ENCODE measurements at places on chromosomes 7 and 10.

DNA sequence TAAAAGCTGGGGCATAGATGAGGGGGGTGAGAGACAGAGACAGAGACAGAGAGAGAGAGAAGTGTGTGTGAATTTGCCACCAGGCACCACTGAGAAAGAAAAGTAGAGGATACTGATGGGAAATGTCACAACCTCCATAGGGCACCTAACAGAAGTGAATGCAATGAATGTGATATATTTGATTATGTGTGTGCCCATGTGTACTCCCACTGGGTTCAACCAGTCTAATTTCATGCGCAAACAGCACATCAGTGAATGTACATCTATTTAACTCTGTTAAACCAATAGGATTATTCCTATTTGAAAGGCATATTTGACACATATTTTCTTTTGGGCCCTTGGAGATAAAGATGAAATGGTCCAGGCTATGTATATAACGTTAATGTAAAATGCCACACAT lies 241.3 kb downstream of the KCNMA1 start:
- no peak for DNase-seq

GRCh38 chr10:132784866-132785722 lies 853 bp downstream of the NKX6-2 start:
- DNase-seq, result no peak

- DNase-seq, result no peak
Measured at GRCh38 chr10:112429654-112430230, 17.0 kb downstream of the ZDHHC6 start.

DNA sequence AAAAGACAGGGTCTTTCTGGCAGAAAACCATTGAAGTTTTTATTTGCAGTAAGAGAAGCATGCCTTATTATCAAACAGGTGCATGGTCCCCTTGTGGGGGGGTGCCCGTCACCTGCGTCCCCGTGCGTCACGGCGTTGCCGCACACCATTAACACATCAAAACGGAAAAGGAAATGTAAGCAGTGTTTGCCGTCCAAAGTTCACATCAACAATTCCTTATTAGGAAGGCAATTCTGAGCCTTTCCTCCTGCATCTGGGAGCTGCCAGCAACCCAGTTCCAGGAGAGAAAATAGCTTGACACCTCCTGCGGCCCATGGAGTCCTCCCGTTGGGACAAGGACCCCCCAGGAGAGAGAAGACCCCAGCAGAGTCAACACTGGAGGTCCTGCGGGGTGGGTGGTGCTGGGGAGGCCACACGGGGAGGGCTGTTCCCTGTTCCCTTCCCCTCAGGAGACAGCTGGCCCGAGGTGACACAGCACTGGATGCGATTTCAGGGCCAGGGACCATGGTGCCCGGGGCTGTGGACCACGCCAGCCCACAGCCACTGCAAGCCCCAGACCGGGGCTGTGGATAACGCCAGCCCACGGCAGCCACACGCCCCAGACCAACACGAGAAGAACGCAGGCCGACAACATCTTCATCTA lies 39.5 kb downstream of the DIP2C start:
- no peak for DNase-seq

GRCh38 chr10:131267814-131268095 lies 43.8 kb downstream of the TCERG1L start:
- DNase-seq, result no peak

- DNase-seq, result no peak
Measured at GRCh38 chr10:10677479-10677878, 340.2 kb upstream of the CELF2 start.

DNA sequence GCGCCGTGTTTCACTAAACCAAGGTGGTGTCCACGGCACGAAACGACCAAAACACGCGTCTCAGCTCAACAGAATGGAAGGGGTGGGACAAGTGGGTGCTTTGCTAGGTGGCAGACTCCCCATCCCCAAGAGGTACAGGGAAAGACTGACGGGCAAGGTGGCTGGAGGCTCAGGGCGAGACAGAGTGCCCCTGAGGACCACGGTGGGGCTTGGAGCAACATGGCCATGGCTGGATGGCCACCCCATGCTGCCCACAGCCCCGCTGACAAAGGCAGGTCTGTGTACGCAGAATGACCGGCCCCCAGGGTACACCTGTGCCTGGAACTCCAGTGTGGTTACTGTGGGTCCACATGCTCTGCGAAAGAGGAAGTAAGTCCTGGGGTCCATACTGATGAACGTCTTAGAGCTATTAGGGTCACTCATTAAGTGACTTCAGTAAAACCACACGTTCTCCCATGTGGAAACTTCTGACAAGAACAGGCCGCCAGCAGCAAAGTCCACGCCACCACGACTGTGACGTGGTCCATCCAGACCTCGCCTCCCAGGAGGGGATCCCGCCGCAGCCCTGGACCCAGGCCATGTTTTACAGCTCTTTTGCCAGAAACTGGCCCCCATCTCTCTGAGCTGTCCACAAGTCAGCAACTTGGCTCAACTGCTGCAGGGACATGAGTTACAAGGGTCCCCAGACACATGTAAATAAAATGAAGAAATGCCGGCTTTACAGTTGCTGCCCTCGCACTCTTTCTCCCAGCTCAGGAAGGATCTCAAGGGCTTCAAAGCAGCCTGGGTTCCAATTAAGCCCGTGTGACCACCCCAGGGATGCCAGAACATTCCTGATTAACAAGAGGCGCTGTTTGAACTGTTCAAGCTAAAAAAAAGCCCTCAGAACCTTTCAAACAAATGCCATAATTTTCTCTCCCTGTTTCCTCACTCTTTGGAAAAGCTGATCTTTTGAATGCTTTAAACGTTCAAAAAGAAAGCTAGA lies 66.8 kb downstream of the MAD1L1 start:
- DNase-seq, result no peak

- peak; percentile 46 for DNase-seq
Measured at GRCh38 chr7:73811760-73812168, 19.0 kb upstream of the CLDN4 start.

DNA sequence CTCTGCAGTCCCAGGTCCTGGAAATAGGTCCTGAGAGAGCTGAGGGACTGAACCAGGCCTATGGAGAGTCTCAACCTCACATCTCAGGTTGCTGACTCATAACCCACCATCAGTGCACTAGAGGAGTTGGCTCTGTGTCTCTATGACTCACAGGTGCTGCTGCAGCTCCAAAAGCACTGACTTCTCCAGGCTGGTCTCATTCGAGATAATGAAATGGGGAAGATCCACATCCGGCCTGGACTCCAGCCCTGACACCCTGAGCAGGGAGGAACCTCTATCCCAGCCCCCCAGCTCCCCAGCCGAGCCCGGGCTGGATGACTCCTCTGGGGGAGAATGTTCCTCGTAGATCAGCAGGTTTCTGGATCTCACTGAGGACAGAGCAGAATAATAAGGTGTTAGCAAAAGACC lies 35.5 kb upstream of the DGKI start:
- no peak for DNase-seq

GRCh38 chr10:89649051-89649450 lies 4.0 kb upstream of the PANK1 start:
- no peak for DNase-seq

DNA sequence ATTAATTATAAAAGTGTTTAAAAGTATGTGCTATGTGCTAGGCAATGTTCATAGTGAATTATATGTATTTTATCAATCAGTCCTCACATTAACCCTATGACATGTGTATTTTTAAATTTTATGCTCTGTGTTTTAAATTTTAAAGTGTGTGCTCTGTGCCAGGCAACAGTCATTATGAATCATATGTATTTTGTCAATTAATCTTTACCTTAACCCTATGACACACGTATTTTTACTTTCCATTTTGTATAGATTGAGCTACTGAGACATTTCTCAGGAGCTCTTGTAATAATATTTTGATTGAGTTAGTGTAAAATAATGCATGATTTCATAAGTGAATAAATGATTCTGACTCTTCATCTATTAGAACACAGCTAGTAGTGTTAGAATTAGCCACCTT lies 117.8 kb downstream of the THSD7A start:
- no peak for DNase-seq

GRCh38 chr10:78479467-78479866 lies 445.8 kb downstream of the RPS24 start:
- no peak for DNase-seq

GRCh38 chr10:17123961-17124360 lies 5.7 kb downstream of the CUBN start:
- DNase-seq, result no peak

DNA sequence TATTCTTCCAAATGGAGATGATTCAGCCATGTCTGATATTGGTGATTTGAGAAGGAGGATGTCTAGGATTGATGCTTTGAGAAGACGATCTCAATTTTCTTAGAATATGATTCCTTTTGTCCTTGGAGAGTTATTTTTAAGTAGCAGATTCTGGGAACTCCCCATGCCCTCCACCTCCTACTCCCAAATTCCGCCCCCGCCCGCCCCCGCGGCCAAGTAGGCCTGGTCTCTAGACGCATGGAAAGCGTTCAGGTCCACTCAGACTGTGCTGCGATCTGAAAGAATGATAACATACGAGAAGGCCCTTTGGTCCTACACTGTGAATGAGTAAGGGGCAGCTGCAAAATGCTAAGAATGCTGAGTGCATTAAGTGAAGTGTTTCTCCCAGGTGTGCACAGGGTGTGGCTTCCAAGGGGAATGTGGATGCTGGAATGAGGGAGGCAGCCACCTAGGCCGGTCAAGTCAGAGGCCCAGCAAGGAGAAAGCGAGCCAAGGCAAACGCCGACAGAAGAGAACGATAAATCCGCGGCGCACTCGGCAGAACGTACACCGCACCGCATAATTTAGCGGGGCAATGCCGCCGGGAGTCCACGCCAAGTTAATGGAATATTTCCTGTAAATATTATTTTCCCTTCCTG lies 142.3 kb downstream of the PRPF18 start:
- no peak for DNase-seq

- DNase-seq, result no peak
Measured at GRCh38 chr10:10629512-10629911, 388.2 kb upstream of the CELF2 start.

DNA sequence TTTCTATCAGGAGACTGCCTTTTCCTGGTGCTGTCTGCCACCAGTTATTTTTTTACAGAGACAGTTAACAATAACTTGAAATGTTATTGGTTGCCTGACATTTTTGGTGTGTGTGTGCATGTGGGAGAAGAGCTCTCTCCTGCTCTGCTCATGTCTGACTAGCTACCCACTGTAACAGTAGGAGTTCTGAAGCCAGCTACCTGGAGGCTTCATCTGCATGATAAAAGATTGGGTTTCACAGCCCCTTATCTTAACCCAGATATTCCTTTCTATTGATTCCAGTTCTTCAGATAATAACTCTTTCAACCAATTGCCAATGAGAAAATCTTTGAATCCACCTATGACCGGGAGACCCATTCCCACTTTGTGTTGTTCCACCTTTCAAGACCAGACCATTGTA lies 237.4 kb upstream of the PPP1R3A start:
- no peak for DNase-seq

DNA sequence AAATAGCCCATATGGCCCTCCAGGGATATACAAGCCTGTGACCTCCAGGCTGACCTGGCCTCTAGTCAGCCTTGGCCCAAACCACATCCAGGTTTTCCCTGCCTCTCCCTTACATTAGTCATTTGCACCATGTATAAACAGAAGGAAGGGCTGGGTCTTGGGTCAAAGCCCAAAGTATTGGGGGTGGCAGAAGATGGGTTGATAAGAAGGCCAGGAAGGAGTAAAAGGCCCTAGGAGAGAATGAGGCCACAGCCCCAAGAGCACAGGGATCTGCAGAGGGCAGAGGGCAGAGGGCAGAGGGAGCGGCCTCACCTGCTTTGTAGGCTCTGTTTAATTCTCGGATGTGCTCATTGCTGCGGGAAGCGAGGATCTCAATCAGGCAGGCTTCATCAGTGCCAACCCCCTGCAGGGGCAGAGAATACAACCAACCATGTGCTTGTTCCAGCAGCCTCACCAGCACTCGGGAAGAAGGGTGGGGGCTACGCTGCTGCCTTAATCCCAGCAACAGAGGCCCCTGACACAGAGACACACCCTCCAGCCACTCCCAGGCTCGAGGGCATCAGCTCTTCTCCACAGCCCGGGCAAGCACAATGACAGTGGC lies 31.3 kb downstream of the PLAC9 start:
- DNase-seq, result no peak

GRCh38 chr7:12970626-12971025 lies 283.2 kb downstream of the ARL4A start:
- no peak for DNase-seq

DNA sequence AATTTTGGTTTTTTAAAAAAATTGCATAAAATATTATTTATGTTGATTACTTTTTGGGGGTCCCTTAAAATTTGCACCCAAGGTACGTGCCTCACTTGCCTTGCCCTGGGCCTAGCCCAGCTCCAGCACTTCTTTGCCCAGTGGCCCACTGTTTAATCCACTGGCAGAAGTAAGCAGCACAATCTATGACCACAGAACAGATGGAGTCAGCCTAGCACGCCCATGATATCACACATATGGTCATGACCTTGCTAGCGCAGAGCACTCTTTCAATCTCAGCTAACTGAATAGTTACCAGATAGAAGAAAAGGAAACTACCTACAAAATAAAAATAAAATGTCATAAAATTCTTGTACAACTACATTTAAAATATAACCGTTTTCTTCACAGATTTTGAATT lies 5.6 kb downstream of the OGA start:
- DNase-seq, result no peak

All from CD4-positive, alpha-beta T cell (primary cell).